Kidney (tissue), 22 donors: ENCODE measurements at places on chromosomes 13 and 19. TPM values are rescaled to one million over a fixed set of nuclear protein-coding genes. Genes with fewer than 3 reads are reported as not detected.

DNA sequence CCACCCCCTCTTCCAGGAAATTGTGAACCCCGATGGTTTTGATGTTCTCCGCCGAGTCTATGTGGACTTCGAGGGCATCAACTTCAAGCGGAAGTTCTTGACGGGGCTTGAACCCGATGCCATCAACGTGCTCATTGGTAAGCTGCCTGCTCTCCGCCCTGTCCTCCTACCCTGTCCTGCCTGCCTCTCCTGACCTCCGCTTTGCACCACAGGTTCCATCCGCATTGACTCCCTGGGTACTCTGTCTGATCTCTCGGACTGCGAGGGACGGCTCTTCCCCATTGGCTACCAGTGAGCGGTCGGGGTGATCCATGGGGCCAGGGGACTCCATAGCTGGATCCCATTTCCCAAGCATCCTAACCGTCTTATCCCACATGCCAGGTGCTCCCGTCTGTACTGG is 11.9 kb downstream of the IGFLR1 start:
- no peak for DNase-seq

GRCh38 chr13:30751183-30751933 is 16.0 kb downstream of the ALOX5AP start:
- no peak for DNase-seq

- no peak for DNase-seq
Observed at GRCh38 chr19:55689411-55690108, 14.5 kb downstream of the EPN1 start.

DNA sequence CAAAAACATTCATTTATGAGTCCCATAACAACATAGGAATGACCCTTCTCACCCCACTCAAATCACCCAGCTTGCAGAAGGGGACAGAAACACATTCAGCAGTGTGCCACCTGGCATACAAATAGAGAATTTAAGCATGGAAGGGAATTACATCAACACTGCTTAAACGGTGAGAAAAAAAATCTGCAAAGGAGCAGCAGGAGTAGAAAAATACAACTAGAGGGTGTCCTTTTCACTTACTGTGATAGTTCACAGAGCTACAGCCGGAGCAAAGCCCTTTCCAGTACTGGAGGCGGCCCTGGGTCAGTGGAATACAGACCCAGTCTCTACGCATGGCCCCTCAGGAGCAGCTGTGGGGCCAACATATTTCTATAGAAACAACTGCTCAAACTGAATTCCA is 764.3 kb upstream of the ARGLU1 start:
- DNase-seq, result no peak

DNA sequence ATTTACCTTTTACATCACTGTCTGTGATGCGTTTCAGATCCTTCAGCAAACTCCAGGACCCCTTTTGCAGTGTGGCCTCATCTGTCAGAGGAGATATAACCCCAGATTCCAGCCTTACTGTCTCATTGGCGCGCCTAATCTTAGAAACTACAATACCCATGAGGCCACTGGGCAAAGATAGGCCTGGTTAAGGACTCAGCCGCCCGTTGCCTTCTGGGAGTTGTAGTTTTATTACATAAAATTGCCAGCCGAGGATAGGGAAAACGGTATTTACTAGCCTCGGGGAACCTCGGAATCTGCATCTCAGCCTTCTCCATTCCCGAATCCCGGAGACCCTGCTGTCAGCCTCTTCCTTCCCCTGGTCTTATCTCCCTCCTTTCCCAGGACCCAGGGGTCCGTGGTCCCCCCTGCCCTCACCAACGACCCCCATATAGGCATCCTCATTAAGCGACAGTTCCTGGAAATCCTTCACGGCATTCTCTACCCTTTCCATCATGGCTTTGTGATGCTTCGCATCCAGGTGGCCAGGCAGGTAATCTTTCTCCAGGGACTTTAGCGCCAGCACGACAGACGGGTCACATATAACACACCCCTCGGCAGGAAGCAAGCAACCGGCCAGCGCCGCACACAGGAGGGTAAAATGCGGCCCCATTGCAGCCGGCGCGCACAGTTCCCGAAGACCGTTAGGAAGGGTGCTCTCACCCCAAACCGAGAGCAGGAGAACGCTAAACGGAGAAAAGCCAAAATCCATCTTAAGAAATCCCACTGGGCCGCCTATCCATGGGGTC is 1.3 kb downstream of the IZUMO1 start:
- peak; percentile 78 for DNase-seq

DNA sequence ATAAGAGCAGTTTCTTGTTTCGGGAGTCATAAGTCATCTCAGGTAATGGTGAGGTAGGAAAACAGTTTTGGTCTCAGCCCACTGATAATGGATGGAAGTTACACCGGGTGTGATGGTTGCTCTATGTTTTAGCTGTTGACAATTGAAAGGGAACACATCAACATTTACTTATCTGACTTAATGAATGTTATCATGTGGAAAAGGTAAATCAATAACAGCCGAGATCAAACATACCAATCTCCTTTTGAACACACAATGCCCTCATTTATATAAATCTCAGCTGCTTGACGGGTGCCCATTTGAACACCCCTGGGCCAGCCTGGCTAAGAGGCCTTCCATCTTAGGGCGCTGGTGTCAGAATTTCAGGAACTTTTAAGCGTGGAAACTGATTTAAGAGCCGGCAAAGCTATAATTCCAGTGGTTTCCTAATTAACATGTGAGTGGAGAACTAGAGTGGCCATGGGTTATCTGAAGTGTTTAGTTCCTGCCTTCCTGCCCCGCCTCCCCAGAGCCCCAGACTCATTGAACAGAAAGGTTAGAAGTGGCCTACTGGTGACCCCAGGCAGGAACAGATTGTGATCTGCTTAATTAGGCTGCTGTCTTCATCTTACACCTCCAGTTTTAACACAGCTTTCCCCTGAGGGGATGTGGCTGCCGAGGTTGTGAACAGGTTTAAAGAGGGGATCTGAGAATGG is 572.7 kb downstream of the FGF9 start:
- DNase-seq, result peak; percentile 22

DNA sequence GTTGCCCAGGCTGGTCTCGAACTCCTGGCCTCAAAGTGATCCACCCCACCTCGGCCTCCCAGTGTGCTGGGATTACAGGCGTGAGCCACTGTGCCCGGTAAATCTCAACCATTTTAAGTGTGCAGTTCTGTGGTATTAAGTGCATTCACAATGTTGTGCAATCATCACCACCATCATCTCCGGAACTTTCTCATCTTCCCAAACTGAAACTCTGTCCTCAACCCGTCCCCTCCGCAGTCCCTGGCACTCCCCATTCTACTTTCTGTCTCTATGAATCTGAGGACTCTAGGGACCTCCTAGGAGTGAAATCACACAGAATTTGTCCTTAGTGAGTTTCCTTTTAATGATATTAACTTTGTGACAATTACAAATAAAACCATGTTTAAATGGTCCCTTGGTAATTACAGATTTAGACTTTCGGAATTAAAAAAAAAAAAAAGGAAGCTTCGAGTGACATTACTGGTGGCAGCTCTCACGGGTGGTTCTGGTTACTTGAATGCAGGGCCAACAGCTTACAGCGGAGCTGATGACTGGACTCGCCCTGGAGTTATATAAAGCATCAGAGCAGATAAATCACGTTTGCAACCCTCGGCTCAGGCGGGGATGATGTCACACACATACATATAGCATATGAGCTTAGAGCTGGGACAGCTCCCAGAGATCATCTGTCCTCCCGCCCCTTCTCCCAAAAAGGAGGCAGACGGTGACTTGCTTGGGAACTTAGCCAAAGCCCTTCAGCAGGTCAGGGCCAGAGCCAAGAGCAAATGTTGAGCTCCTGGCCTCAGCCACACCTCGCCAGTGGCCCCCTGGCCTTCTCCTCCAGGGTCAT is 89.8 kb downstream of the ZNF557 start:
- DNase-seq, result peak; percentile 46

- DNase-seq, result no peak
Observed at GRCh38 chr19:28656644-28657043, 556.3 kb downstream of the UQCRFS1 start.

Gene TYROBP
- 77.6 TPM for total RNA-seq

Gene CIC
- 90.9 TPM for total RNA-seq

Gene SLC8A2
- 0.94 TPM for total RNA-seq

Gene KIR2DL4
- 0.25 TPM for total RNA-seq

Gene SULT2A1
- not detected for total RNA-seq
